ENCODE measurements at places on chromosomes 5 and 9.

DNA sequence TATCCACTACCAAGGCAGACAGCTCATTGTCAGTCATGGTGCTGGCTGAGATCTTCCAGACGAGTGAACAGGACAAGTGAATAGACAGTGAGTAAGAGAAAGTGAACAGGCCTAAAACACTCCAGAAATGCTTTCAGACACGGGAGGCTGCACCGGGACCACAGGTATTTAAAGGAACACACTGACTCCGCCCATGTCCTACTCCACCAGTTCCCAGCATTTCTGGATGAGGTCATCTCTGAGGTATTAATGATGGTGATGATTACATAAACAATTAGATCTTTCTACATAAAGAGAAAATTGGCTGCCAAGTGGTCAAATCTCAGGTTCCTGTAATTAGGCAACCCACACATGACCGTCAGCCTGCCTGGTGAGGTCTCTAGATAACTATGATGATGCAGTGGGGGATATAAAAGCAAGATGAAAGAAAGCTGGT lies at the start of gene ACTBL2:
Gene ACTBL2 (minus strand): TSS at position 141 of the 436 bp plus-strand sequence. CDS start 104 bp downstream, at position 37.
- no peaks in the 10 kb centered on the region for H3K4me1 ChIP-seq
- no peak within 1 kb of the TSS for H3K27ac ChIP-seq
- no peaks in the 10 kb centered on the region for H3K27me3 ChIP-seq
- no peaks in the 10 kb centered on the region for H3K36me3 ChIP-seq
- no peak within 1 kb of the TSS for H3K4me3 ChIP-seq
- DNase-seq, result no peak

- H3K4me3 ChIP-seq, result no peak overlapping the region
- H3K4me1 ChIP-seq, result peaks cover 21% of the 10 kb centered on the region
- DNase-seq, result peak; percentile 20
- H3K36me3 ChIP-seq, result no peaks in the 10 kb centered on the region
- no peaks in the 10 kb centered on the region for H3K27me3 ChIP-seq
- H3K27ac ChIP-seq, result no peak overlapping the region
Observed at GRCh38 chr9:108039493-108039892, 549.9 kb upstream of the KLF4 start.

GRCh38 chr9:130991778-130992681 lies 16.9 kb upstream of the LAMC3 start:
- H3K36me3 ChIP-seq, result no peaks in the 10 kb centered on the region
- H3K4me1 ChIP-seq, result no peaks in the 10 kb centered on the region
- H3K27ac ChIP-seq, result no peak overlapping the region

- no peaks in the 10 kb centered on the region for H3K27me3 ChIP-seq
- DNase-seq, result no peak
- no peak overlapping the region for H3K27ac ChIP-seq
- H3K4me1 ChIP-seq, result peaks cover 18% of the 10 kb centered on the region
Observed at GRCh38 chr5:80917631-80918030, 42.5 kb upstream of the RASGRF2 start.

- no peak overlapping the region for H3K27ac ChIP-seq
- DNase-seq, result no peak
- H3K4me1 ChIP-seq, result no peaks in the 10 kb centered on the region
- H3K27me3 ChIP-seq, result no peaks in the 10 kb centered on the region
Observed at GRCh38 chr5:146721073-146721815, 157.3 kb downstream of the PPP2R2B start.

GRCh38 chr9:3125602-3126405 lies 281.9 kb upstream of the PUM3 start:
- H3K4me3 ChIP-seq, result no peak overlapping the region
- no peaks in the 10 kb centered on the region for H3K4me1 ChIP-seq
- H3K36me3 ChIP-seq, result no peaks in the 10 kb centered on the region
- no peaks in the 10 kb centered on the region for H3K27me3 ChIP-seq
- no peak overlapping the region for H3K27ac ChIP-seq

GRCh38 chr9:85142968-85143367 lies 473.4 kb downstream of the NTRK2 start:
- no peak overlapping the region for H3K4me3 ChIP-seq
- no peak overlapping the region for H3K27ac ChIP-seq
- H3K36me3 ChIP-seq, result no peaks in the 10 kb centered on the region
- no peaks in the 10 kb centered on the region for H3K27me3 ChIP-seq

DNA sequence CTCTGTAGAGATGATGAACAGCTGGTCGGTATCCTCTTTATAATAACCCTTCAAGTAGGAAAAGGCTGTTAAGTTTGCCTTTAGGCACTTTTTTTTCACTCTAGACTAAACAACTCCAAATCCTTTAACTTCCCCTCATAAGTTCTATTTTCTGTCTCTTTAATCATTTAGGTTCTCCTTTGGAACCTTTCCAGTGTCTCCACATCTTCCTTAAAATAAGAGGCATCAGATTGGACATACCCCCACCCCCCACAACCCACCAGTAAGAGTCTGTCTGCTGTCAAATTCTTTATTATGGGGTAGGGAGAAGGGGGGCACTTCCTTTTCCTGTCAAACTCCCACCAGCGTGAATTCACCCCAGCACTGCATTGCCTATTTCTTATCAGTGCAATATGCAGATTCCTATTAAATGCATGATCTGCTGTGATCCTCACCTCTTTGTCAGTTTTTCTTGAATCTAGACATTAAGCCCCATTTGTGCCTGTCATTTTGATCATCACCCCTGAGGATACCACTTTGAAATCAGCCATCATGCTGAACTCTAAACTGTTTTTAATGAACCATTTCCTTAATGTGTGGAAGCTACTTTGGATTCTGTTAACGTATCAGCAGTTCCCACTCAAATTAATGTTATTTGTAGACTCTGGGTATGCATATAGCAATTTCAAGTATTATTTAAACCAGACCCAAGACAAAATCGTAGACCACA lies 212.2 kb downstream of the PDZD2 start:
- no peak overlapping the region for H3K4me3 ChIP-seq
- H3K4me1 ChIP-seq, result peaks cover 24% of the 10 kb centered on the region
- no peak overlapping the region for H3K27ac ChIP-seq
- no peak for DNase-seq
- H3K27me3 ChIP-seq, result no peaks in the 10 kb centered on the region
- no peaks in the 10 kb centered on the region for H3K36me3 ChIP-seq

DNA sequence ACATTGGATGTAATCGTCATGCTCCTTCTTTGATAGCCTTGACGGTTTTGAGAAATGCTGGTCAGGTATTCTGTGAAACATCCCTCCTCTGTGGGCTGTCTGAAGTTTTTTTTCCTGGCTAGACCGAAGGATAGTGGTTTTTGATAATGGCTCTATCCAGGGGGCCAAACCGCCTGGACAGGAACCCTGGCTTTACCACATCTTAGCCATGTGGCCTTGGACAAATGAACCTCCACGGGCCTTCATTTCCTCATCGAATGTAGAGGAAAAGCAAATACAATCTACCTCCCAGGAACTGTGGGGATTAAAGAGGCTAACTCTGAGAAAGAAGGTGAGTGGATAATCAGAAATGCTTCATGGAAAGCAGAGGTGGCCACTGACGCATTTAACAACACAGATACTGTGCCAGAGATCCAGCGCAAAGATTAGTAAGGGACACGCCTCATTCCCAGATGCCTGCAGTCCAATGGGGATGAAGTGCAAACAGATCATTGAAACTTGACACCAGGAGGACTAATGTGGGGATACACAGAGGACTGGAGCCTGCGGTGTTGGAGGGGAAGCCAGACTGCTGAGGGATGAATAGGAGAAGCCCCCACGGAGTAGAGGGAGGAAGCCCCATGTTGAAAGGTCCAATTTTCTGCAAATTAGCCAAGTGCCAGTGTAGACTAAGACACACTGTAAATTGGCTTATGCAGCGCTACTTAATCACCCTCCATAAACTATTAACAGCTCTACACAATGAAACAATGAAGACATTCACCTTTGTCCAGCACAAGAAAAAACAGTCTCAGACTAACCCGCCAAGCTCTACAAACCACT lies 41.6 kb downstream of the MYO10 start:
- no peak overlapping the region for H3K27ac ChIP-seq
- peaks cover 28% of the 10 kb centered on the region for H3K4me1 ChIP-seq
- DNase-seq, result no peak
- H3K27me3 ChIP-seq, result no peaks in the 10 kb centered on the region
- no peaks in the 10 kb centered on the region for H3K36me3 ChIP-seq

DNA sequence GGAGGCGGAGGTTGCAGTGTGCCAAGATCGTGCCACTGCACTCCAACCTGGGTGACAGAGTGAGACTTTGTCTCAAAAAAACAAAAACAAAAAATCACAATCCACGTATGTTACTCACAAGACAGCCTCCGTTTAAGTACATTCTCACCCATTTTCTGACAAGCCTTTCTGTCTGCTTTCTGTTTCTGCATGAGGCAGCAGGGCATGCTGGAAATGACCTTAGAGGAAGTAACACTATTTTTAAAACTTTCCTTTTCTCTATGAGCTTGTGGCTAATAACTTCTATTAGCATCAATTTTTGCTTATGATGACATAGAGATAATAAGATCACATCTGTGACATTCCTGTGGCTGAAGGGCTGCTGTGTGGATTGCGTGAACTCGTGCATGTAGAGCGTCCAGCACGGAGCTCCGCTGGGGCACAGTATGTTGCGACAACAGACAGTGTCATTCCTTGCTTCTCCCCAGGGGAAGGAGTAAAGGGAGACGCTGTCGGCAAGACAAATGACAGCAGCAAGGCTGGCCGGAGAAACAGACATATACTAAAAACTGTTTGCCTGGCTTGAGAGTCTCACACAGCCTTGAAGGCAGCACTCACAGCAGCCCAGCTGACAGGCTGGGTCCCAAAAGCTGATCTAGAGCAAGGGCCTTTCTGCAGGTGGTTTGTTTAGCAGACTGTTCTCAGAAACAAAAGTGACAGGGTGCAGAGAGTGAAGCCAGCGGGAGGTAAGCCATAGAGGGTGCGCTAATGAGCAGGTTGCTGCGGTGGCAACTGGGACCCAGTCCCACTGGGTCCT lies 1.6 kb downstream of the BTNL3 start:
- no peaks in the 10 kb centered on the region for H3K4me1 ChIP-seq
- H3K27me3 ChIP-seq, result no peaks in the 10 kb centered on the region
- no peak overlapping the region for H3K27ac ChIP-seq
- no peak overlapping the region for H3K4me3 ChIP-seq

DNA sequence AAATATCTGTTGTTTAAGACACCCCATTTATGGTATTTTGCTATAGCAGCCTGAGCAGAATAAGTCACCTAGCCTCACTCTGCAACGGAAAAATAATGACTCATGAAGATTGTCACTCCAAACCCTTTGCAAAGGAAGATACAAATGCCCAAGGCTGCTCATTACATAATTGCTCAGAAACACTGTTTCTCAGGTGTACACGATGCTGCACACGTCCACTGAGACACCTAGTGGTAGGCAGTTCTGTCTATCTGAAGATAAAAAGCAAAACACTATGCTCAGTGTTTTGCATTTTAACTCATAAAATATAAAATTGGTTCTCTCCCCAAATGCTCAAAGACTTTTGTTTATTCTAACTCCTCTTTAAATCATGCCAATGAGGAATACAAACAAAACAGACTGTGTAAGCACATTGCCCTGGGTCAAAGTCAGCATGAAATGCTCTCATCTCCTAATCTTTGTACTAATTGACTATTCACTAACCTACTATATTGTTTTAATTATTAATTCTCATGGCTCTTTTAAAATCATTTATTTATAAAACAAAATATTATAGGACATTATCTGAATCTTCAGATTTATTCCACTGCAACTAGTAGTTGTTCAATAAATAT lies 7.7 kb upstream of the TSLP start:
- no peak overlapping the region for H3K4me3 ChIP-seq
- no peaks in the 10 kb centered on the region for H3K36me3 ChIP-seq
- no peaks in the 10 kb centered on the region for H3K27me3 ChIP-seq

- H3K4me3 ChIP-seq, result no peak overlapping the region
- H3K27me3 ChIP-seq, result no peaks in the 10 kb centered on the region
- no peak overlapping the region for H3K27ac ChIP-seq
- DNase-seq, result no peak
- peaks cover 21% of the 10 kb centered on the region for H3K36me3 ChIP-seq
Observed at GRCh38 chr5:149849966-149850910, 94.4 kb downstream of the PDE6A start.

DNA sequence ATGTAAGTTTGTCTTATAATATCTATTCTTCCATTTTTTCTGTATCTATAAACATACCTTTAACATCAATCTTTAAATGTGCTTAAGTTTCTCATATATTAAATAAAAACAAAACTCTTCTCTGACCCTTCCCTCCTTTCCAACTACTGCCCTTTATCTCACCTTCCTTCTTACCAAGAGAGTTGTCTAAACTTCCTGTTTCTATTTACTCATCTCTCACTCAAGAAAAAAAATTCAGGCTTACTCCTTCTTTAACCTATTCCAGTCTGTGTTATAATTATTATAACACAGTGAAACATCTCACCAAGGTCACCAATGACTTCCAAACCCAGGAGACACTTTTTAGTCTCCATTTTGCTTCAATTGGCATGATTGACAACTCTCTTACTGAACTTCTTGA lies 140.9 kb downstream of the CCDC171 start:
- DNase-seq, result no peak
- no peaks in the 10 kb centered on the region for H3K36me3 ChIP-seq
- H3K27me3 ChIP-seq, result no peaks in the 10 kb centered on the region
- no peak overlapping the region for H3K4me3 ChIP-seq
- H3K27ac ChIP-seq, result no peak overlapping the region

GRCh38 chr5:33526755-33527154 lies 86.0 kb downstream of the TARS1 start:
- H3K27me3 ChIP-seq, result no peaks in the 10 kb centered on the region
- H3K4me1 ChIP-seq, result no peaks in the 10 kb centered on the region
- no peak overlapping the region for H3K27ac ChIP-seq
- DNase-seq, result no peak
- no peaks in the 10 kb centered on the region for H3K36me3 ChIP-seq

DNA sequence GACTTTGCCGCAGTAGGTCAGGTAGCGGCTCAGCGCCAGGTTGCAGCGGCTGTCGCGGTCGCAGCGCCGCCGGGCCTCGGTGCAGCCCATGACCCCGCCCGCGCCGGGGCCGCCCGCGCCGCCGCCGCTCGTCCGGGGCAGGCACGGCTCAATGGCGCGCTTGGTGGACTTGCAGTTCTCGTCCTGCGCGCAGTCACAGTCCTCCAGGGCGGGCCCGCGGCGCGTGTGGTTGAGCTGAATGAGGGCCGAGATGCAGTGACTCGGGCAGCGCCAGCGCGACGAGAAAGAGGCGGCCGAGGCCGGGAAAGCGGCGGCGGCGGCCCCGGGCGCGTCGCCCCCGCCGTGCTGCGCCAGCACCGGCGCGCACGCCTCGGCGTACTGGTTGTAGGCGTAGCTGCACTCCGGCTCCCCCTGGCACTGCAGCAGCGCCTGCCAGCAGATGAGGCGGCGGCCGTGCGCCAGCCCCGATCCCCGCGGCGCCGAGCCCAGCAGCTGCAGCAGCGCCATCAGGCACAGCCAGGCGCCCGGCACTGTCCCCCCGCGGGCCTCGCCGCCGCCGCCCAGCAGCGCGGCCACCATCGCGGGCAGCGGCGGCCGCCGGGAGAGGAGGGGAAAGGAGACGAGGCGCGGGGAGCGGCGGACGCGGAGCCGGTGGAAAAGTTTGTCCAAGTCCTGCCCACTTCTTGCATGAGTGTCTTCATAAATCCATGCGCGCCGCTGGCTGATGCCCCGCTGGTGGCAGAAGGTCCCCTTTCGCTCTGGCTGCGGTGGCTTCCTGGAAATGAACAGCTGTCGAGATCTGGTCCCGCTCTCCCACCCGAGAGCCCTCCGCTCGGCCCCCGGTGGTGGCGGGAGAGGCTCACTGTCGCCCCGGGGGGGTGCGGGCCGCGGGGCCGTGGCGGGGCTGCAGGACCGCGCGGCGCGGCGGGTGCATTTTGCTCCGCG lies 833 bp downstream of the GAS1 start:
- H3K4me3 ChIP-seq, result peak overlapping the region; percentile 90
- peak overlapping the region; percentile 90 for H3K27ac ChIP-seq
- peaks cover 20% of the 10 kb centered on the region for H3K4me1 ChIP-seq
- no peaks in the 10 kb centered on the region for H3K36me3 ChIP-seq

Data from vagina (tissue), 2 donors.